Trophoblast cell (in vitro differentiated cells and primary cell): ENCODE measurements at places on chromosomes 4 and X.

- DNase-seq = no peak
- no peaks in the 10 kb centered on the region for H3K36me3 ChIP-seq
- no peak overlapping the region for H3K4me3 ChIP-seq
- no peaks in the 10 kb centered on the region for H3K27me3 ChIP-seq
Observed at GRCh38 chr4:153039542-153040185, 103.5 kb downstream of the FHDC1 start.

DNA sequence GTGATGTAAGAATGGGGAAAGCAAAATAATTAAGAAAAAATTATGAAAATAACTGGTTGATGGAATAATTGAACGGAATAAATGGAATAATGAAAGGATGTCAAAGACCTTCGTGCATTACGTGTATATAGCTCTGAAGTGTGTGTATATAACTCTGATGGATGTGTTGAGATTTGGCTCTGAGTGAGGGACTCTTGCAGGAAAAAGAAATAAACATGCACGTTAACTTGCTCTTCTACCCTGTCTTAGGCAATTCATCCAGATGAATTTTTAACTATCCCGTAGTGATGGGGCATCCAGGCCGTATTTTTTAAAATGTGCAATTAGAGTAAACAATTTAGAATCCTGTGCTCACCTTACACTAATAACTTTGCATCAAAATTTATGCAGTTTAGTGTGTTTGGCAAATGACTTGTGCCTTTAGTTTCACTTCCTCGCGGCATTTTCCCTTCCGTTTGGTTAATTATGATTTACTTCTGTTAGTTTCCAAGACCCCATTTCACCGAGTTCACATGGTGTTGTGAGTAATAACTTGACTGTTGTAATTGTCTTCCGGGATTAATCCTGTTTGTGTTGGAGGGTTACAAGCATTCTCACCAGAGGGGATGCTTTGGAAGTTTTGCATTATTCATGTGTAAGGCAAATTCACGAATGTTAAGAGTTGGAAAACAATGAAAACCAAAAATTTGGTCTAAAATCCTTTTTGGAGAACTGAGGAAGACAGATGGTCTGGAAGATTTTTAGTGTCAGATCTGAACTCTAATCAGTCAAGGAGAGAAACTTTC, 256.5 kb upstream of the FAT1 start:
- H3K4me1 ChIP-seq = no peaks in the 10 kb centered on the region
- H3K27ac ChIP-seq = no peak overlapping the region
- H3K36me3 ChIP-seq = no peaks in the 10 kb centered on the region
- no peaks in the 10 kb centered on the region for H3K27me3 ChIP-seq
- DNase-seq = no peak

DNA sequence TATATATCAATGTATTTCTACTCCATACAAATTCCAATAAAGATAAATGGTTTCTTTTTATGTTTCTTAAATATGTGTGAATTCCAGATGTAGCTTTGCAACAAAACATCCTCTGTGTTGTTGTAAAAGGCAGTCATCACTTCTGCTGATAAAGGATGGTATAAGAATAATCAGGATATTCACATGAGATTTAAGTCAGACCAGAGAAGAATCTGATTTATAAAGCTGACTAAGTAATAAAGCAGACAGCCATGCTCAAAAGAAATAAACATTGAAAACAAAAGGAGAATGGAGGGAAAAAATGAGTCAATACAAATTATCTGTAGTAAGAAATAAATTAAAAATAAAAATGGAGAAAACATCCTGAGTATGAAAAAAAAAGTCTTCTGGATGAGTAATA, 27.0 kb upstream of the SLC7A11 start:
- H3K4me1 ChIP-seq = no peaks in the 10 kb centered on the region
- DNase-seq = no peak
- no peaks in the 10 kb centered on the region for H3K27me3 ChIP-seq
- H3K27ac ChIP-seq = no peak overlapping the region

DNA sequence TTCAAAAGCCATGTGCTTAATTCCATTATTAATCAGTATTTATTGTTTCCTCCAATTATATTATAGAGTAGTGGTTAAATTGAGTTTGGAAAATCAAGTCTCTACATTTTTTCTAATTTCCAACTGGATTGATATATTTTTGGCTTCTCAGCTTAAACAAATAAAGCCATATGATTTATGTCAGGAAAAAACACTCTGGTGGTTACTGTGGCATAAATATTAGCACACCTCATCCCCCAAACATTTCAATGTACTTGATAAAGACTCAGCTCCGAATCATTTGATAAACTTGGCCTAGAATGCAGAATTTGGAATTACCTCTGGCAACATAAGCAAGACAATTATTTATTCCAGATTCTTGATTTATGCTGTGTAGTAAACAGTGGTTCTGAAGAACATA, 2313.8 kb downstream of the ARAP2 start:
- no peaks in the 10 kb centered on the region for H3K27me3 ChIP-seq
- H3K4me3 ChIP-seq = no peak overlapping the region
- DNase-seq = no peak

- H3K27me3 ChIP-seq = no peaks in the 10 kb centered on the region
- H3K36me3 ChIP-seq = no peaks in the 10 kb centered on the region
- peaks cover 4% of the 10 kb centered on the region for H3K4me1 ChIP-seq
- DNase-seq = no peak
- peak overlapping the region; percentile 28 for H3K27ac ChIP-seq
Observed at GRCh38 chr4:16896881-16897750, 1.3 kb downstream of the LDB2 start.

DNA sequence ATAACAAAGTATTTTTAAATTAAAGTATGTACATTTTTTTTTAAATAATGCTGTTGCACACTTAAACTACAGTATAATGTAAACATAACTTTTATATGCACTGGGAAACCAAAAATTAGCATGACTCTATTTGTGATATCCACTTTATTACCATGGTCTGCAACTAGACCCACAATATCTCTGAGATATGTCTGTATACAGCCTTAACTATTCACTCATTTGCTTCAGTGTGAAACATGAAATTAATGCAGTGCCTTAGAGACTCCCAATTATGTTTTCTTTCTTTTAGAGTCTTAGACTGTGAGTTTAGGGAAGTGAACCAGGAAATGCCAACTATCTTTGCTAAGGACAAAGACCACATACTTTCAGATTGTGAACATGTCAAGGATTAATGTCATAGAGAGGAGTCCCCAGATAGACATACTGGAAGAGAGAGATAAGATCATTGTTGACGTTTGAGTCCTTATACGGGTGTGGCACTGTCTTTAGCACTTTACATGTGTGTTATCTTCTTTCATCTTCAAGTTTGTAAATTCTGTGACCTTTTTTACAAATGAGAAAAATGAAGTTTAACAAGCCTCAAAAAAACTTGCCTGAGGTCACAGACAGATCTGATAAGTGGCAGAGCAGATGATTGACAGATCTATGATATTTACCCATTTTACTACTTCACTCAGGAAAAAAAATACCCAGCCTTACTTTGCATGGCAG, 23.2 kb downstream of the CXorf58 start:
- H3K27ac ChIP-seq = no peak overlapping the region
- peak; percentile 49 for DNase-seq
- no peaks in the 10 kb centered on the region for H3K36me3 ChIP-seq
- H3K4me1 ChIP-seq = no peaks in the 10 kb centered on the region
- H3K27me3 ChIP-seq = no peaks in the 10 kb centered on the region
- no peak overlapping the region for H3K4me3 ChIP-seq

DNA sequence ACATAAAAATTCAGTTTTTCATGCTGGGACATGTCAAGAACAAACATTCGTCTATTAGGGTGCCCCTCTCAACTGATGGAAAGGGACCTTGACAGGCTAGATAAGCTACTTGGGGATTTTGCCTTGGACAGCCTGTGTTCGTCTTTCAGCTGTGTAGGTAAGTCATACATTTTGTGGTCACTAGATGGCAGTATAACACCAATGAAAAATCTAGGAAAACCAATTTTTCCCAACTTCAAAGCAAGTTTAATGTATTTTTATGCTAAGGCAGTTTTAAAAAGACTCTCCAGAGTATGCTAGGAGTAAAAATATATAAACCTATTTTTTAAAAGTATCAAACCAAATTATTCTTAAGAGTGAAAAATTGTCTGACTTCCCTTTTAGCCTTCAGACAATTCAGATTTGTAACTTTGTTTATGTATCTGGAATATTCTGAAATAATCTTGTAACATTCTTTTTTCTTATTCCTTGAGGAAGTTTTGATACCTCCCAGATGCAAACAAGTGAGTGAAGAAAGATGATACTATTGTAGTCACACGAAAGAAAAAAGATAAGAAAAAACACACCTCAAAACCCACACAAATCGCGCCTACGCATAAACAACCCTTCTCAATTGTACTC, 158.3 kb downstream of the CPE start:
- peak; percentile 77 for DNase-seq
- no peaks in the 10 kb centered on the region for H3K36me3 ChIP-seq
- H3K4me1 ChIP-seq = no peaks in the 10 kb centered on the region
- H3K27me3 ChIP-seq = no peaks in the 10 kb centered on the region
- no peak overlapping the region for H3K27ac ChIP-seq
- H3K4me3 ChIP-seq = no peak overlapping the region

- no peaks in the 10 kb centered on the region for H3K36me3 ChIP-seq
- no peak for DNase-seq
- H3K27ac ChIP-seq = no peak overlapping the region
Observed at GRCh38 chr4:55078987-55079386, 46.4 kb downstream of the KDR start.

DNA sequence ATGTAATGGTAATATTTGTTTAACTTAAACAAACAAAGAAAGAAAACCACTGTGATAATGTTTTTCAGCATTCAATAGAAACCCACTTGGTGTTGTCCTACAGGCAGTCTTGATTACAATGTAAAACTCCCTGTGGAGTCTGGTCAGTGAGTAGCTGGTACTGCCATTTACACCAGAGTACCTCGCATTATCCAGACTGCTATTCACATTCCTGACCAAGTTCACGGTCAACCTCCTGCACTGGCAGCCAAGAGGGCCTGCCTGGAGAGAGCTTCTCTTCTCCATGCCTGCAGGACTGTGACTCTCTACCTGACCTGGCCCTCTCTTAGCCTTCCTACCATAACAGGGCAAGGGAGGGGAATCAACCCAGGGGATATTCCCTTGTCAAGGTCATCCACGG, 2.9 kb upstream of the LONRF3 start:
- peaks cover 33% of the 10 kb centered on the region for H3K27me3 ChIP-seq
- H3K4me1 ChIP-seq = peaks cover 4% of the 10 kb centered on the region
- no peak for DNase-seq

DNA sequence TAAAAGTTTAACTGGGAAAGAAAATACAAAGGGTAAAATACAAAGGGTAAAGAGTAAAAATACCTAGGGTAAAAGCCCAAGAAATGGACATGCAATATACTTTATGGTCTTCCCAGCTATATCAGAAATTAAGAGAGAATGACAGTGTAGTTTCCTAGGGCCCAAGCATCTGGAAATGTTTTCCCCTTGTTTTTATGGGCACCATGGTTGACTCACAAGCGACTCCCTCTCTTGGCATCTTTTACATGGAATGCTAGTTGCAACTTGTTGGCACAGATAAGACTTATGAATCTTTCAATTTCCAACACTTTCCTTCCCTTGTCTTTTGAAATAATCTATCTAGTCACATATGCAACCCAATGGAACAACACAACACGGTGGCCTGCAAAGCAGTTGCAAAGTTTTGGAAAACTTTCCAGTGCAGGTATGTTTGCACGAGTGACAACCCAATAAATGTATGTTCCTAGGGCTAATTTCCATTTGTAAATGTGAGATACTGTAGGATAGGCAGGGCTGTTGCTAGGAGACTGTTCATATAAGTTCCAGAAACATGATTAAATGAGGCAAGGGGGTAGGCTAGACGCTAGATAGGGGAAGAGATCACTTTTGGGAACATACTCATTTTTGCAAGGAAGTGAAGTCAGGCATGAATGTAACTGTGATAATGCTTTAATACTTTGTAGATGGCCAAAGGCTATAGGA, 36.4 kb upstream of the CWH43 start:
- no peak for DNase-seq
- no peaks in the 10 kb centered on the region for H3K36me3 ChIP-seq
- no peaks in the 10 kb centered on the region for H3K4me1 ChIP-seq
- no peak overlapping the region for H3K4me3 ChIP-seq
- no peak overlapping the region for H3K27ac ChIP-seq
- H3K27me3 ChIP-seq = no peaks in the 10 kb centered on the region

DNA sequence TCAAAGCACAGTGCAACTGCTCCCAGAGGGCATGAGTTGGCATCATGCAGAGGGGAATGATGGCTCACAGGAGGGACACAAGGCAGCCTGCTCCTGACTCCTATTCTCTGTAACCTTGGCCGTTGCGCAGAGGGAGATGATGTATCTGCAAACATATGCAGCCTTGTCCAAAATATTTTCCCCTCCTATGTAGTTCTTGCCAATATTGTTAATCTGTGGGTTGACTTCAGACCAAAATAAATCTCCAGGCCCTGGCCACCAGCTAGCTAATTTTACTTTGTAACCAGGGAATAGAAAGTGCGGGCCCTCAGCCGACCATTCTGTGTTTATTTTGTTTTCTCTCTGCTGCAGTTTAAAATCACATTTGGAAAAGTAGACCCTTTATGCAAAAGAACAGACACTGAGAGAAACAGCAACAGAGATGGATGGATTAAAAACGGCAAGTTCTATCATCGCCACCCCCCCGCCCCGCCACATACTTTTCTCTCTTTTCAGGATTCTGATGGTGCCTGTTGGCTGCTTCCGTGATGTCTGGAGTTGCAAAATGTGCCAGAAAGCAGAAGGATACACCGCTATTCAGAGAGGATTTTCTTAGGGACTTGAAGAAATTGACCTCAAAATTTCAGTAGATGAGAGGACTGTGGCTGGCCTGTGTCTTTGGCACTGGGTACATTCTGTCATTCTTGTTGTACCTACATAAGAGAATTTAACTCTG, 185.3 kb upstream of the BCOR start:
- H3K27ac ChIP-seq = no peak overlapping the region
- H3K4me3 ChIP-seq = no peak overlapping the region

- H3K4me1 ChIP-seq = no peaks in the 10 kb centered on the region
- no peak overlapping the region for H3K4me3 ChIP-seq
- H3K27ac ChIP-seq = no peak overlapping the region
- H3K27me3 ChIP-seq = no peaks in the 10 kb centered on the region
- no peaks in the 10 kb centered on the region for H3K36me3 ChIP-seq
- DNase-seq = no peak
Observed at GRCh38 chr4:79049840-79050540, 110.8 kb upstream of the PAQR3 start.

- no peaks in the 10 kb centered on the region for H3K27me3 ChIP-seq
- DNase-seq = no peak
- H3K36me3 ChIP-seq = no peaks in the 10 kb centered on the region
- no peak overlapping the region for H3K4me3 ChIP-seq
- H3K27ac ChIP-seq = no peak overlapping the region
Observed at GRCh38 chr4:189826657-189827056, 114.0 kb upstream of the FRG1 start.

DNA sequence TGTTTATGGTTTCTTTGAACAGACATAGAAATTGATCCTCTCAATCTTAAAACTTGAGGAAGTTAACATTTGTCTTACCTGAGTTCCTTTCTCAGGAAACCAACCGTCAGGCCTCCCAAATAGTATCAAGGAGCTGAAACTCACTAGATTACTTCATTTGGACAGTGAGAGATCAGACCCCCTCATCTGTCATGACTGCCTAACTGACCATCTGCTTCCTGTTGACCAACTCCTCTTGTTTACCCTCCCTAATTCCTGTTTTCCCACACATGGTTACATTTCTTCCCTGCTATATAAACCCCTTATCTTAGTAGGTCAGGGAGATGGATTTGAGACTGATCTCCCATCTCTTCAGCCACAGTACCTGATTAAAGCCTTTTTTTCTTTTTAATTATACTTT, 46.2 kb upstream of the NMU start:
- H3K4me3 ChIP-seq = no peak overlapping the region
- no peaks in the 10 kb centered on the region for H3K27me3 ChIP-seq
- H3K36me3 ChIP-seq = no peaks in the 10 kb centered on the region
- DNase-seq = no peak
